T-helper 22 cell (primary cell): ENCODE measurements at places on chromosomes 4 and X.
A peak's percentile ranks its signal among the peaks of the same experiment; 100 is the strongest.

GRCh38 chrX:9604111-9604907, 139.5 kb downstream of the TBL1X start:
- DNase-seq = no peak

DNA sequence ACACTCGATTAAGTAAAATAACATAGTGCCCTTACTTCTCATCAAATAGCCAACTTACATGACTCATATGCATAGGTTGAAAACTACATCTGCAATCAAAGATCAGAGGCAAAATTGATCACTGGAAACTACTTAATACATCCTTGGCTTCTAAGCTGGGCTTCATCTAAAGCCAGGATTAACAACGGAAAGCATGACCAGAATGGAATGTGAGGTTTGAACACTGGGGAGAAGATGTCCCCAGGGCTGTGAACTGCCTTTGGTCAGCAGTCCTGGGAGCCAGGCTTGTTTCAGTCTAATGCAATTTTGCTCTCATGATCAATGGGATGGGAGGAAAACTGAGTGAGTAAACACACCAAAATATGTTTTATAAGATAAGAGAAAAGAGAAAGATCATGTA, 192.5 kb upstream of the TTC29 start:
- DNase-seq = no peak

- no peak for DNase-seq
Observed at GRCh38 chr4:107333518-107333917, 297.4 kb upstream of the DKK2 start.

DNA sequence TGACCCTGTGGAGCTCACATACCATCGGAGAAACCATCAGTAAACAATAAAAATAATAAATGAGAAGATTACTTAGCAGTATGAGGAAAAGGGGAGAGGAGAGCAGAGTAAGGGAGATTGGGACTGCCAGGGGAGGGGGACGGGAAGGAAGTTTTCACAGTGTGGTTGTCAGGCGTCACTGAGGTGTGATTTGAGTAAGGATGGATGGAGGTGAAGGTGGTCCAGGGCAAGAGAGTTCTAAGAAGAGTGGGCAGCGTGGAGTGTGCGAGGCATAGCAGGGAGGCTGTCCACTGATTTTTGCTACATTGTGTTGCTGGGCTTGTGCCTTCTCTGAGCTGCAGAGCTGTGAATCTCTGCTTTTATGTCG, 119.1 kb downstream of the HPGD start:
- DNase-seq = no peak

GRCh38 chrX:124548571-124548970, 202.2 kb downstream of the SH2D1A start:
- no peak for DNase-seq

- no peak for DNase-seq
Observed at GRCh38 chrX:12497832-12498591, 293.2 kb upstream of the PRPS2 start.

DNA sequence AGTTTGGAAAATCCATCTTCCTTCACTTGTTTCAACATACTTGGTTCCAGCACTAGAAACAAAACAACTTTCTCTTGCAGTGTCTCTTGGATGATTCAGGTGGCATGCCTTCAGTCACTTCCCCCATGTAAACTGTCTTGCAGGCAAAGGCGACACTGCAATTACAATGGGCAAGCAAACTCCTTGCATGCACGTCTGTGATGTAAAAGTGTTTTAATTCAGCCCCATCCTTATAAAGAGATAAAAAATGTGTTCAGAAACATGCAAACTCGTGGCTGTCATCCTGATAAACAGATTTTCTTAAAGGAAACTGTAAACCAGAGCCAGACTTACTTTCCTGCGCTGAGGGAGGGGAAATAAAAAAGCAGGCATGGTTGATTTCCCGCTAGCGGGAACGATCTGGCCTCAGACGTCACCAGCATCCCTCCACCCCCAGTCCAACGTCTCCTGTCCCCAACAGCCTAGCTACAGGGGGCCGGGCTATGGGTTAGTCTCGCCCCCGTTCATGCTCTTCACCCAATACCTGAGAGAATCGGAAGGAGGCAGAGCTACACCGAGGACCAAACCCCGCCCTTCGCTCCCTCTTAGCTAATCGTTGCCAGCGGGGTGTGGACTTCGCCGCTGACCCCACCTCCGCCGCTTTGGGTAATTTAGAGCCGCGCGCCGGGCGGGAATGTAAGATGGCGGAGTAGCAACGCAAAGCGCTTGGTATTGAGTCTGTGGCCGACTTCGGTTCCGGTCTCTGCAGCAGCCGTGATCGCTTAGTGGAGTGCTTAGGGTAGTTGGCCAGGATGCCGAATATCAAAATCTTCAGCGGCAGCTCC, at the start of gene PRPS1:
Gene PRPS1, plus strand, starts transcription at position 673 of the 824 bp plus-strand sequence. Its CDS starts 119 bp downstream, at position 792.
- DNase-seq = peak; percentile 83
